Natural killer cell treated with Interleukin-12 subunit alpha and Interleukin-12 subunit beta and Interleukin-15 and Interleukin-18, amount 100 ng/mL, for 72 hours (primary cell): ENCODE measurements at places on chromosomes 2 and 18. TPM values are rescaled to one million over a fixed set of nuclear protein-coding genes. Genes with fewer than 3 reads are reported as not detected.
A peak's percentile ranks its signal among the peaks of the same experiment; 100 is the strongest.

GRCh38 chr2:181954538-181954883, 31.1 kb upstream of the PPP1R1C start:
- no peaks in the 10 kb centered on the region for H3K36me3 ChIP-seq
- no peak for DNase-seq
- H3K27me3 ChIP-seq: peaks cover 18% of the 10 kb centered on the region
- no peak overlapping the region for H3K27ac ChIP-seq

DNA sequence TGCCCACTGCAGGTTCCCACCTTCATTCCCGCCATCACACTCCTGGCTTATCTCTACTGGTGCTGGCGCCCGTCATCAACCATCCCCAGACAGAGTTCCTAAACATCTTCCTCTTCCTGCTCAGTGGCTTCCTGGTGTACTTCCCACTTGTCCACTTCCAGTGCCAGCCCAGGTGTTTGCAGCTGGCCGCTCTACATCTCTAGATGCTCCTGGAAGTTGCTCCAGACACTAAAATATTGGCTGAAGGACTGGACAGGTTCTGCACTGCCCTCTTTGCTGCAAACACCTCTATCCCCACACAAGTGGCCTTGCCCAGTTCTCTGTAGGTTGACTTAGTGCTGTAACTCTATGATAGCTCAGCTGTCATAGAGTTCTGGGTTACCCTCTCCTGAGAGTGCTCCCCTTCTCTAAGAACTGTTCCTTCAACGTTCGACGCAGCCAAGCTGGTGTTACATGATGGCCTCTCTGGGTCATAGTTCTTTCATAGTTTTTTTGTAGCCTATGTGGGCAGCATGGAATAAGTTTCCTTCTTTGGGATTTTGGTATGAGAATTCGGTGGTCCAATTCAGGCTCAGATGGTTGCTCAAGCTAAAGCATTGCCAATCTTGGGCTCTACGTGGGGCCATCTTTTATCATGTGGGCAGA, 45.8 kb upstream of the PUM2 start:
- H3K27ac ChIP-seq: no peak overlapping the region
- no peaks in the 10 kb centered on the region for H3K4me1 ChIP-seq
- peaks cover 9% of the 10 kb centered on the region for H3K27me3 ChIP-seq
- DNase-seq: no peak
- no peak overlapping the region for H3K4me3 ChIP-seq

- H3K27ac ChIP-seq: no peak overlapping the region
- no peaks in the 10 kb centered on the region for H3K36me3 ChIP-seq
- H3K4me3 ChIP-seq: no peak overlapping the region
- DNase-seq: no peak
- no peaks in the 10 kb centered on the region for H3K4me1 ChIP-seq
- H3K27me3 ChIP-seq: peaks cover 3% of the 10 kb centered on the region
Observed at GRCh38 chr2:19683556-19683955, 218.2 kb downstream of the TTC32 start.

DNA sequence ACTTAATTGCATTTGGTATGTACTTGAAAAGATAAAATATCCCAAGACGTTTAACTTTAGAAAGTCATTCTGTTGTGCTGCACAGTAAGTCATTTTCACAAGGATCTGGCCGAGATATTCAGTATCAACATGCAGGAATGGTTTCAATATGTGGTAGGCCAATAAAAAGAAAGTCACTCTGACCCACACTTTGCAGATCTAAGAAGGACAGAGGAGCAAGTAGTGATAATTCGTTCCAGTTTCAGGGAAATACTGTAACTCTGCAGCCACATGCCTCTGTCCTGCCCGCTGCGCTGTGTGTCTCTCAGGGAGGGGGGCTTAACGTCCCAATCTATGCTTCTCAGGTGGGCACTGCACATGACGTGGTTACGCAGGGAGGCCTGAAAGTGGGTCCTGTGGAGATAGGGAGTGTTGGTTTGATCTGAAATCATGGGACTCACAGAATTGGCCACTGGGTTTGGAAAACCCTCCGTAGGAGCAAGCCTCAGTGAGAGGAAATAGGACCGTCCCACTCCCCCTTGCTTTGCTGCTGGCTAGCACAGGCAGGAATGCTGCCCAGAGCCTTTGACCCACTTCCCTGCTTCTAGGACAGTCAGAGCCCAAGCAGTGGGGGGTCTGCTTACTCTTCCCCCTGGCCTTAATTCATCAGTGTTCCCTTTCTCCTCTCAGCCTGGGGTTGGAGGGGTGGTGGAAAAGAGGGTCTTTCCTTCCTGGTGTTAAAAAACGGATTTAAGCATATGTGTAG, 314.7 kb upstream of the SPRED2 start:
- H3K4me3 ChIP-seq: no peak overlapping the region
- H3K27ac ChIP-seq: no peak overlapping the region
- DNase-seq: no peak
- no peaks in the 10 kb centered on the region for H3K36me3 ChIP-seq

GRCh38 chr2:237327175-237327950, 86.6 kb downstream of the COL6A3 start:
- no peak overlapping the region for H3K27ac ChIP-seq
- H3K4me3 ChIP-seq: no peak overlapping the region
- H3K36me3 ChIP-seq: no peaks in the 10 kb centered on the region
- H3K27me3 ChIP-seq: peaks cover 13% of the 10 kb centered on the region
- DNase-seq: no peak

ALK gene
- total RNA-seq: not detected

GRCh38 chr2:88201811-88202169, 31.6 kb downstream of the THNSL2 start:
- H3K4me3 ChIP-seq: no peak overlapping the region
- DNase-seq: no peak
- peaks cover 11% of the 10 kb centered on the region for H3K4me1 ChIP-seq

AGAP1 gene
- total RNA-seq: 5.2 TPM

DNA sequence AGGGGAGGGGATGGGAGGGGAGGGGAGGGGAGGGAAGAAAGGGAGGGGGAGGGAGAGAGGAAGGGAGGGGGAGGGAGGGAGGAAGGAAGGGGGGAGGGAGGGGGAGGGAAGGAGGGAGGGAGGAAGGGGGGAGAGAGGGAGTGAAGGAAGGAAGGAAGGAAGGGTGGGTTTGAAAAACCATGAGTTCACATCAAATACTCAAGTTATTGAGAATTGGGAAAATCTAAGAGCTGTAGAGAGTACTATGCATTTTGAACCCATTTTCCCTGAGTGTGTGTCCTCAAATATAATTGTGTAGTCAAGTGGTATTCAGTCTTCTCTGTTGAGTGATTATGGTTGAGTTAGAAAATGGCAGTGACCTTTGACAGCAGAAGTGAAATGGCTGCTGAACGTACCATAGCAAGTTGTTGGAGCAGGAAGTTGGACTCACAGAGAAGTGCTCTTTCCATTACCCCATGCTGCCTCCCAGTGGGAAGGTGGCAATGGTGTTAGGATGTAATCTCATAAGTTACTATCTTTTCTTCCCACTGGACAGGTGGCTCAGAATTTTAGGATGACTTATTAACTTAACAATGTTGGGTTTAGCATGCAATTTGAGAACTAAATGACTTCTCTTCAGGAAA, 214.6 kb downstream of the SETBP1 start:
- no peak for DNase-seq
- H3K27ac ChIP-seq: peak overlapping the region; percentile 62
- H3K4me1 ChIP-seq: peaks cover 46% of the 10 kb centered on the region
- peaks cover 21% of the 10 kb centered on the region for H3K36me3 ChIP-seq
- H3K27me3 ChIP-seq: no peaks in the 10 kb centered on the region
- no peak overlapping the region for H3K4me3 ChIP-seq

GREB1L gene
- total RNA-seq: not detected

- no peaks in the 10 kb centered on the region for H3K36me3 ChIP-seq
- H3K27me3 ChIP-seq: peaks cover 4% of the 10 kb centered on the region
- H3K27ac ChIP-seq: no peak overlapping the region
- H3K4me3 ChIP-seq: no peak overlapping the region
Observed at GRCh38 chr2:174027956-174028355, 62.8 kb upstream of the SP3 start.

COL4A3 gene
- total RNA-seq: 0.62 TPM
